ENCODE measurements at places on chromosomes 13 and 19. TPM values are rescaled to one million over a fixed set of nuclear protein-coding genes. Genes with fewer than 3 reads are reported as not detected.

The MTUS2 gene
- not detected for total RNA-seq

The OR7A5 gene
- not detected for total RNA-seq

The DAND5 gene
- total RNA-seq = 0.20 TPM

The ZNF415 gene
- 12.9 TPM for total RNA-seq

The ELSPBP1 gene
- not detected for total RNA-seq

The ZNF439 gene
- total RNA-seq = 0.83 TPM

The ZNF99 gene
- not detected for total RNA-seq

DNA sequence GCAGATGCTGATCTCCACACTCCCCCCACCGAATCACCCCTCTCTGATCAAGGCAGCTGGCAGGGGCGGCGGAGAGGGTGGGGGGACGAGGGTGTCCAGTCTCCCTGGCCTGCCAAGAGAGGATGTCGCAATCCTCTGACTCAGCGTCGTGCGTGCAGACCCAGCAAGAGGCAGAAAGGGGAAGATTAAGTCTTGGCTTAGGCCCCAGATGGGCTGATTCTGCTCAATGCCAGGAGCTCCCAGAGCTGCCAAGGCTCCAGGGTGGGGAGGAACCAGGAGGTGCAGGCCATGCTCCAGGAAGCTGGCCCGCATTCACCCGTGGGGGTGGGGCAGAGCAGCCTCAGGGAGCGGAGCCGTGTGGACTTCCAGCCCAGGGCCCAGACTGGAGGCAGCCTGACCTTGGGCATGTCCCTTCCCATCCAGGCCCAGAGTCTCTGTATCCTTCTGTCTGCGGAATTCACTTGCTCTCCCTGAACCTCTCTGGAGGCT is 6.6 kb upstream of the BCL3 start:
- H3K36me3 ChIP-seq = no peaks in the 10 kb centered on the region
- no peaks in the 10 kb centered on the region for H3K27me3 ChIP-seq
- peak; percentile 99 for DNase-seq
- H3K4me3 ChIP-seq = peak overlapping the region; percentile 44
- peaks cover 80% of the 10 kb centered on the region for H3K4me1 ChIP-seq
- H3K27ac ChIP-seq = peak overlapping the region; percentile 99

GRCh38 chr19:18594824-18595373 is 6.3 kb downstream of the REX1BD start:
- peak overlapping the region; percentile 54 for H3K4me3 ChIP-seq
- DNase-seq = no peak
- H3K36me3 ChIP-seq = no peaks in the 10 kb centered on the region
- H3K27ac ChIP-seq = no peak overlapping the region

DNA sequence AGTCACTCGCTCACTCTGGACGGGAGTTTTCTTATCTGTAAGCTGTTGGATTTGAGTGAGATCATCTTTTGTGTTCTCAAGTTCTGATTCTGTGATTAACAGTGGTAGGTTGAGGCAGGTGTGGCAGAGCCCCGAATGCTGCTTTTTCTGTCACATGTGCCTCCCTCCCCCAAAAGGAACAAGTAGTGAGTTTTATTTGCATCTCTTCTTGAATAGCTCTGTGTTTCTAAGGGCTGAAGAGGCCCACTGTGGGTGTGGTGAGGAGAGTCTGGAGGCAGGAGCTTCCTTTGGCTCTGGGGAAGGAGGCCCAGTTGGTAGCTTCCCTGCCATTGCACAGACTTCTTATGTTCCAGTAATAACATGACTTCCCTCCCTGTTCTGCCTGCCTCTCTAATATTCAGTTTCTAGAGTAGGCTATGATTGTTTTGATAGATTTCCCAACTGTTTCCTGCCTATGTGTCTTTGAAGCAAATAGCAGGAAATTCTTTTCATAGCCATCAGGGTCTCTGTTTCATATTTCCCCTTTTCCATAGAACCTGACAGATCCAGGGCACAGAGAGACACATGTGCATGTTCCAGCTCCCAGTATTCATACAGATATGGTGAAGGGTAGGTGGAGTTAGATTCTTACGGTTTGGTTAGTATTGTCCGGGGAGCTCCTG is 23.9 kb upstream of the CXCL17 start:
- DNase-seq = no peak
- H3K27ac ChIP-seq = no peak overlapping the region
- peaks cover 32% of the 10 kb centered on the region for H3K4me1 ChIP-seq
- H3K4me3 ChIP-seq = no peak overlapping the region
- H3K27me3 ChIP-seq = no peaks in the 10 kb centered on the region

GRCh38 chr13:95188128-95188527 is 113.1 kb downstream of the ABCC4 start:
- no peak for DNase-seq
- no peak overlapping the region for H3K4me3 ChIP-seq
- no peaks in the 10 kb centered on the region for H3K4me1 ChIP-seq
- no peaks in the 10 kb centered on the region for H3K27me3 ChIP-seq
- no peak overlapping the region for H3K27ac ChIP-seq
- no peaks in the 10 kb centered on the region for H3K36me3 ChIP-seq

DNA sequence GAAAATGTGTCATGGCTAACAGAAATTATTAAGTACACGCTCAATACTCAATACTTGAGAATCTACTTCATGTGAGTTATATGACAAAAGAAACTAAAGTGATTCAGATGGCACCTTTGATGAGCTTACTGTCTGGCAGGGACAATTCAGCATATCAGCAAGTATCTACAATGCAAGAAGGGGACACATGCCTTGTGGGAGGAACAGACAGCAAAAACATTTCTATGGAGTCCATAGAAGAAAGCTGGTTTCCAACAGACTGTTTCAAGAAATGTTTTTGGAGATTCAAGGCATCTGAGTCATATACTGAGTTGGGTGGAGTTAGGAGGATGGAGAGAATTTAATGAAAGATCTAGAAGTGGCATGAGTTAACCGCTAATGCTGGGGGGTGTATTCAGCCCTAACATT is 54.7 kb downstream of the MBNL2 start:
- DNase-seq = no peak
- H3K36me3 ChIP-seq = peaks cover 62% of the 10 kb centered on the region
- peaks cover 98% of the 10 kb centered on the region for H3K4me1 ChIP-seq
- H3K27me3 ChIP-seq = no peaks in the 10 kb centered on the region

- H3K4me1 ChIP-seq = no peaks in the 10 kb centered on the region
- DNase-seq = no peak
- no peak overlapping the region for H3K27ac ChIP-seq
- no peak overlapping the region for H3K4me3 ChIP-seq
- no peaks in the 10 kb centered on the region for H3K36me3 ChIP-seq
- no peaks in the 10 kb centered on the region for H3K27me3 ChIP-seq
Observed at GRCh38 chr13:34748596-34748995, 193.5 kb upstream of the NBEA start.

GRCh38 chr19:4256563-4256962 is 9.7 kb downstream of the YJU2 start:
- no peaks in the 10 kb centered on the region for H3K4me1 ChIP-seq
- no peak overlapping the region for H3K4me3 ChIP-seq
- no peaks in the 10 kb centered on the region for H3K27me3 ChIP-seq
- DNase-seq = no peak
- H3K27ac ChIP-seq = no peak overlapping the region

- H3K36me3 ChIP-seq = no peaks in the 10 kb centered on the region
- H3K4me1 ChIP-seq = 0 out of 2 replicates have a peak, but pooled peaks cover 15% of the 10 kb centered on the region
- H3K27me3 ChIP-seq = no peaks in the 10 kb centered on the region
- H3K27ac ChIP-seq = no peak overlapping the region
- peak; percentile 32 for DNase-seq
Observed at GRCh38 chr13:26457212-26457611, 100.3 kb upstream of the WASF3 start.

- DNase-seq = no peak
- H3K27me3 ChIP-seq = no peaks in the 10 kb centered on the region
- peak overlapping the region; percentile 11 for H3K27ac ChIP-seq
- H3K4me3 ChIP-seq = no peak overlapping the region
Observed at GRCh38 chr13:33235564-33235963, 50.0 kb downstream of the STARD13 start.

GRCh38 chr13:90938848-90939247 is 408.6 kb upstream of the MIR17HG start:
- H3K4me1 ChIP-seq = no peaks in the 10 kb centered on the region
- no peak for DNase-seq
- H3K27ac ChIP-seq = no peak overlapping the region
- H3K27me3 ChIP-seq = no peaks in the 10 kb centered on the region

DNA sequence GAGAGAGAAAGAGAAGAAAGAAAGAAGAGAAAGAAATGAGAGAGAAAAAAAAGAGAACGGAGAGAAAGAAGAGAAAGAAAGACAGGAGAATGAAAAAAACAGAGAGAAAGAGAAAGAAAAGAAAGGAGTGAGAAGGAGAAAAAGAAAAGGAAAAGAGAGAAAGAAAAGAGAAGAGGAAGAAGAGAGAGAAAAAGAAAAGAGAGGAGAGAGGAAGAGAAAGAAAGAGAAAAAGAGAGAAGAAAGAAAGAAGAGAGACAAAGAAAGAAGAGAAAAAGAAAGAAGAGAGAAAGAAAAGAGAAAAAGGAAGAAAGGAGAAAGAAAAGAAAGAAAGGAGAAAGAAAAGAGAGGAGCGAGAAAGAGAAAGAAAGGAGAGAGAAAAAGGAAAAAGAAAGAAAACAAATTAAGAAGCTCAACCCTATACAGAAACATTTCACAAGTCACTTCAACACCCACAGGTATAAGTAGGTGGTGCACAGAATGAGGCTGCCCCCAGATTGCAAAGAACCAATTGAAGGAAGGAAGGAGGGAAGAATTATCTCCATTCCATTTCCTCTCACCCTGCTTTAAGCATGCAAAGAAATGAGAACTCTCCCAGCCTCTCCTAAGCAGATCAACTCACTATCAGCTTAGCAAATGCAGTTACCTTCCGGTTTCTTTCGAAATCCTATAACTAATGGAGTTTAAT is 98.8 kb upstream of the CACNA1A start:
- H3K4me3 ChIP-seq = no peak overlapping the region
- H3K4me1 ChIP-seq = no peaks in the 10 kb centered on the region
- H3K36me3 ChIP-seq = no peaks in the 10 kb centered on the region
- DNase-seq = no peak

GRCh38 chr13:99307648-99308339 is 595 bp upstream of the GPR183 start:
- H3K27me3 ChIP-seq = no peaks in the 10 kb centered on the region
- peak overlapping the region; percentile 15 for H3K27ac ChIP-seq
- H3K4me3 ChIP-seq = no peak overlapping the region
- H3K36me3 ChIP-seq = 0 out of 2 replicates have a peak, but pooled peaks cover 10% of the 10 kb centered on the region
- no peak for DNase-seq

- no peaks in the 10 kb centered on the region for H3K36me3 ChIP-seq
- H3K27ac ChIP-seq = no peak overlapping the region
Observed at GRCh38 chr13:109344552-109345157, 441.7 kb downstream of the IRS2 start.

DNA sequence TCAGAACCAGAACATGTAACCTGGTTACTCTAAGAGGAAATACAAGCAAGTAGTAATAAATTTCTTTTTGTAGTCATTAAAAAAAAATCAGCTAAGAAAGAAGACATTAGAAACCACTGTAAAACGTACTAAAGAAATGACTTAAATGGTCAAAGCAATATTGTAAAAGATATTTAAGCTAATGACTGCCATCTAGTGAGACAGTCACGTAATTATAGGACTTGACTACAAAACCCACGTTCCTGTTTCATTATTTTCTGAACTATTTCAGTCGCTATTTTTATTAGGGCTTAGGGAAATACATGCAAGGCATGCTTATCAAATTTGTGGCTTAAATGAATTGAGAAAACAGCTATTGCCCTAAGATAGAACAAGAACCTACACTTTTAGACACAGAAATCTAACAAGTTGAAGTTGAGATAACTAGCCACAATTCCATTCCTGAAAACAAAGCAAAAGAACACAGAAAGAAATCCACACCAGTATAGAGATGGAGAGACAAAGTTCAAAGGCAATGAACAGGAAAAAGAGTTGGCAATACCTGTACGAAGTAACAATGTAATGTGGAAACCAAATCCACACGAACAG is 17.9 kb downstream of the ALG5 start:
- H3K27me3 ChIP-seq = no peaks in the 10 kb centered on the region
- H3K27ac ChIP-seq = no peak overlapping the region
- H3K4me1 ChIP-seq = no peaks in the 10 kb centered on the region
- no peak overlapping the region for H3K4me3 ChIP-seq
- DNase-seq = no peak
- H3K36me3 ChIP-seq = peaks cover 42% of the 10 kb centered on the region

DNA sequence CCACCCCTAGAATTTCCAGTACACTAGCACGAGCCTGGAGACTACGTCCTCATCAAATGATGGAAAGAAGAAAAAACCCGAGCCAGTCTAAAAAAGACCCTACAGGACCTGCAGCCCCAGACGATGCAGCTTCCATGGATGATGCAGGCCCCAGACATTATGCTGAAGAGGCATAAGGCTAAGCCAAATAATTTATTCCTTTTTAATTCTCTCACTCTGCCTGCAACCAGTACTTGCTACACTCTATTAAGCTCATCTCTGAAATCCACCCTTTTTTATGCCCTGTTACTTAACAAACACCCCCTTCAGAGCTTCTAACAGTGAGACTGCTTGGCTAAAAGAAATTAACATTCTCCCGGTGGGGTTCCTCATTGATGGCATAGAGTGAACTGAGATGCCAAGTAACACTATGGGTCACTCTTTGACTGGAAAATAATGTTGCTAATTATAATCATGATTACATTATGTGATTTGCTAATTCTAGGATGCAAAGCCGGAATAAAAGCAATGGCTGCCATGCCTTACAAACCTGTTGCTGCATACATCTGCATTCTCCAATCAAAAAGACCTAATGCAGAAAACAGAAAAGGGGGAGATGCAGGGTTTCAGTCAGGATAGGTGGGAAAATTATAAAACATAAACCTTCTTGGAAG is 1462.4 kb downstream of the UQCRFS1 start:
- no peaks in the 10 kb centered on the region for H3K4me1 ChIP-seq
- no peaks in the 10 kb centered on the region for H3K36me3 ChIP-seq
- no peak overlapping the region for H3K27ac ChIP-seq
- no peak overlapping the region for H3K4me3 ChIP-seq
- DNase-seq = no peak
